Cerebellar nuclear complex (tissue), 1 donor: ENCODE measurements at places on chromosomes 2 and 18.

DNA sequence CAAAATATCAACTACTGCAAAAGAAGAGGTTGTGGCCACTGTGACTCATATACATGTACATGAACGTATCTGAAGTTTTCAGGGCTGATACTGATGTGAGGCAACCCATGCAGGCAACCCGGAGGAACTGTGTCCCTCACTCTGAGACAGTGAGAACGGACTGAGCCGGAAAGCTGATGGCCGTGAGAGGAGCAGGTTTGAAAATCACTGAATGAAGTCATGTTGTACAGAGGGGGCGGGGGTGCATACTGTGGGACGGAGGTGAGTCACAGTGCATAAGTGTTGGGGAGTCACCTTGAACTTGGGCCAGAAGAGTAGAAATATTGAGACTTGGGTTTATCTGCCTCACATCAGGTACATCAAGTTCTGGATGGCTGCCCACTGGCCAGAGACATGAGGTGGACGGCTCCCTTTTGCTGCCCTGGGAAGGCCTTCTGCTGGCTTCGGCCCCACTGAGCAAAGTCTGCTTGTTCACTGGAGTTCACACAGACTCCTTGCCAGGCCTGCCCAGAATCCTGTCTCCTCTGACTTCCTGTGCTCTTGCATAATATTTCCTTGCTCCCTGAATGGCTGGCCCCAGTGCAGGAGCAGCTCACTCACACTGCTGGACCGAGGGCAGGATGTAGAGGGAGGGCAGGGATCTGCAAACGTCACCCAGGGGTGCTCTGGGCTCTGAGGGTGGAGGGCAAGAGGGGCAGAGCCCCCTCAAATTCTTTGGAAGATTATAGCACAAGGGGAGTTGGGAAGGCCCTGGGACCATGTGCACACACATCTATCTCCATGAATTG is 18.1 kb downstream of the EPAS1 start:
- no peak for DNase-seq

GRCh38 chr2:58533376-58533775 is 292.3 kb upstream of the FANCL start:
- DNase-seq, result no peak

DNA sequence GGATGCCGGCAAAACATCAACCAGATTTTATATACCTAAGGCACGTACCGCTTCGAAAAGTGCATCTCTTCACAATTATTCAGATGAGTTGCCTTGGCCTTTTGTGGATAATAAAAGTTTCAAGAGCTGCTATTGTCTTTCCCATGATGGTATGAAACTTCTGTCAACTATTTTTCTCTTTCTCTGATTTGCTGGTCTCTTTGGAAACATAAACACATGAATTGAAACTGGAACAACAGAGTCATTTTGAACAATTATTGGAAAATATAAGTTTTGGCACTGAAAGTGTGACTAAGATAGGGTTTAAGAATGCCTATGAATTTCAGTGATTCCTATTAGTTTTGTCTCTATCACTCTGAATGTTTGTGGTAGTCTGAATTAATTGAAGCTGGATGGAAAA is 109.9 kb downstream of the DPP4 start:
- DNase-seq, result no peak

DNA sequence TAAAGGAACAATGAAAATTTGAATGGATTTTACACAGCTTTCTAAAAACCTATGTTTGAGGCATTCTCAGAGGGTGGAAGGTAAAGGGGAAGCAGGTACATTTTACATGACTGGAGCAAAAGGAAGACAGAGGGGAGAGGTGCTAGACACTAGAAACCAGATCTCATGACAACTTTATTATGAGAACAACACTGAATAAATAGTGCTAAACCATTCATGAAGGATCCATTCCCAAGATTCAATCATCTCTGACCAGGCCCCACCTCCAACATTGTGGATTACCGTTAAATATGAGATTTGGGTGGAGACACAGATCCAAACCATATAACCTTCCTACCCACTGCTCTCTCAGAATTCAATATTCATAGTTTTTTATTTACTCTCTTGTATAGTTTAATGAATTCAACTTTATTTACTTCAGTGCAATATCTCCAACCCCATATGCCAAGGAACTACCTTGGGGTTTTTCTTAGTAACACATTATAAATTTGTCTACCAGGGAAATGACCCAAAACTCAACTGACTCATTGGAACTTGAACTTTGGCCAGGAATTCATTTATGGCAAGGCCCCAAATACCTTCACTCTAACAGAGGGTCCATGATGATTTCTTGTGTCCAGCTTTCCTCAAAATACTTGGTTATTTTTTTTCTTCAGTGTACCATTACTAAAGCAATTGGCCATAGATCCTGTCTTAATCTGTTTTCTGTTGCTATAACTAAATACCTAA is 317.8 kb downstream of the GULP1 start:
- no peak for DNase-seq

- DNase-seq, result peak; percentile 50
These were observed 50.0 kb downstream of the ASAP2 start for GRCh38 chr2:9256570-9257043.

- no peak for DNase-seq
These were observed 565.5 kb downstream of the CCDC85A start for GRCh38 chr2:56749152-56749752.

DNA sequence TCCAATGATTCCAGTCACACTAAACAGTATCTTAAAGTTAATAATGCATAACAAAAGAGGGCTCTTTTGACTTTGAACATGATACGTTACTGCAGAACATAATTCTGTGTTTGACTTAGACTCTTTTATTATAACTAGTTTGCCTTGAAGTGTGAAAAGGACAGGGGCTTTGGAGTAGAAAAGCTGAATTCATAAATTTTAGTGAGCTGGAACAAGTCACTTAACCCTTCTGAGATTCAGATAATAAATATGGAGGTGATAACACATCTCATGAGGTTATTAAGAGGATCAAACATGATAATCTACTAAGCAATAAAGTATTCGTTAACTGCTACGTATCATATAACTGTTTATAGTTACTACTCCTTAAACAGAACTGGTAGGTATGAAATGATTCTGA is 44.7 kb upstream of the FLACC1 start:
- no peak for DNase-seq

DNA sequence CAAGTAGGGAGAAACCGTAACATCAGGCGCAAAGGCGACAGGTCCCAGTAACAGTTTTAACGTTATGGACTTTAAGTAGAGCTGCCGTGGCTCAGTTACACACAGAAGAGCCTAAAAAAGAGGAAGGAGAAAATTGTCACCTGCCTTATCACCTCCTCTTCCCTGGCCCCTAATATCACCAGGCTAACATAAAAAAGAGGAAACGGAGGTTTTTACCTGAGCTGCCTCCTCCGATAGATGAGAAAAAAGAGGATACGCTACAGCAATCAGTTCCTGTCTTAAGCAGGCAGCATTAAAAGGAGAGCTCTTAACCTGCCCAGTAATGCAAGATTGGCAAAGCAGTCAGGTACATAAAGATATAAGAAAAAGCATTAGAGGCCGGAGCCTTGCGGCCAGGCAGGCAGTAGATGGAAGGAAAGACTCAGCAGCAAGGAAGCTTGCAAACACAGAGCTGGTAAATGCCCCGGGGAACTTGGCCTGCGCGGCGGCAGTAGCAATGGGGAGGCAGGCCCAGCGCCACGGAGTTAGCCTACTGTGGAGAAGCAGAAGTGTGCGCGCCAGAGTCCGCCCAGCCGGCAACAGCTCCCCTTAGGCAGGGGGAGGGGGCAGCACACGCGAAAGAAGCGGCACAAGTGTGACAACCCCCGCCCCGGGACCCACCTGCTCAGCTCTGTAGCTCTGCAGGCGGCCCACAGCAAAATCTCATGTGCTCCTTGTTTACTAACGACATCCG is 116.3 kb upstream of the SCN7A start:
- DNase-seq, result no peak
